ENCODE measurements at places on chromosomes 2 and 18.

GRCh38 chr2:75177427-75177826, 21.9 kb downstream of the TACR1 start:
- DNase-seq, result no peak

DNA sequence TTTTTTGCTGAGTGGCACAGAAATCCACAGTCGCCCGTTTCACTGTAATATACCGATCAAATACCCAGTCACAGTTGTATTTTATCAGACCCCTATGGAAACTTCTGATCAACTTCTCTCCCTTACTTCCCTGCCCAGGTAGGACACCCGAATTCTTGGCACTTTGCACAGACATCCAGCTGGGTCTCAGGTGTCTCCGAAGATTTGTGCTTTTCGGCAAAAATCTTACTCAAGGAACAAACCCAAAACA, 596 bp downstream of the MREG start:
- DNase-seq, result no peak

GRCh38 chr18:45221363-45221762, 393.9 kb upstream of the SLC14A2 start:
- no peak for DNase-seq

DNA sequence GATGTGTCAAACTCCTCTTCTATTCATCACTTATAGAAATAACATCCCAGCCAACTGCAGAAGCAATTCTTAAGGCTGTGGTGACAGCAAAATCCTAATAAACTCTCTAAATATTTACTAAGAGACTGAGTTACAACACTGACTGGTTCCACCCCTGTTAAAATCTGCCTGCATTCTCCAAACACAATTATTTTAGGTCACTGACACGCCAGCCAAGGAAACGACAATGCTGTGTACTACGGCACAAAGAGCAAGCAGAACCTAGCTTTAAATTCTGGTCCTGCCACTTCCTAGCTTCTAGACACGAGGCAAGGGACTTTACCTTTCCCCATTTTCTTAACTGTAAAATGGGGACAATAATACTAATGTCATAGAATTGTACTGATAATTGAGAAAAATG, 4.1 kb downstream of the CYRIA start:
- no peak for DNase-seq

GRCh38 chr18:59383851-59384250, 24.8 kb upstream of the LMAN1 start:
- no peak for DNase-seq

- no peak for DNase-seq
Observed at GRCh38 chr2:60959501-60959900, 58.0 kb upstream of the PEX13 start.

GRCh38 chr2:21249367-21249766, 125.6 kb downstream of the TDRD15 start:
- no peak for DNase-seq

- no peak for DNase-seq
Observed at GRCh38 chr18:45119876-45120275, 439.2 kb downstream of the SETBP1 start.

GRCh38 chr2:236718207-236718992, 148.8 kb downstream of the ACKR3 start:
- DNase-seq, result no peak

DNA sequence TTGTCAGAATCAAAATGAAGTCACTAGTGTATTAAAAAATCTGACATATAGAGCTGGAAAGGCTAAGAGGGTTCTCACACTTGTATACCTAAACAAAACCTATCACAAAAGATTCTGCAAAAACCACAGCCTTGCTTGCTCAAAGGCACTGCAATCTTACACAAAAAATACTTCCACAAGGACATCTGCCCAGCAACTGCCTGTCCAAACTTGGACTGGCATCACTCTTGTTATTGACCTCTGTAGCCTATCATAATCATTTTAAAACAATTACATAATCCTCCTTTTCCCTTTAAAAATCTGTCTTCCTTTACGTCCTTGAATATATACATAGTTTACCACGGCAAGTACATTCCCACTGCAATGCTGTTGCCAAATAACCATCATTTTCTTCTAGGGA, 19.9 kb downstream of the CHMP3 start:
- no peak for DNase-seq

- DNase-seq, result no peak
Observed at GRCh38 chr2:238644095-238645081, 203.5 kb upstream of the TWIST2 start.

DNA sequence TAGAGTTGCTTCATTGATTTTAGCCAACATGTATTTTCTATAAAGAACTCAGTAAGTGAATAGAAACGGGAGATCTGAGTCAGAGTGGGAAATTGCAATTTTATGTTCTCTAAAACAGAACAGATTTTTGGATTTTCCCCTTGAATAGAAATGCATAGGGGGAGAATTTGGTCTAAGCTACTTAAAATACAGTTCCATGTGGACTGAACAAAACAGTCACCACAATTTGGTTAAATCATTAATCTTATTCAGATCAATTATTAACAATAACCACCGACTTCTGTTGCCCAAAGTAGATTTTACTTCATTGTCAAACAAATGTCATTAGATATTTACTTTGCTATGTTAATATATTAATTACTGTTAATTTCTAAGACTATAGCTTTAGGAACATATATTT, 107.7 kb downstream of the SCG2 start:
- no peak for DNase-seq

- no peak for DNase-seq
Observed at GRCh38 chr2:239184968-239185903, 215.6 kb downstream of the HDAC4 start.

DNA sequence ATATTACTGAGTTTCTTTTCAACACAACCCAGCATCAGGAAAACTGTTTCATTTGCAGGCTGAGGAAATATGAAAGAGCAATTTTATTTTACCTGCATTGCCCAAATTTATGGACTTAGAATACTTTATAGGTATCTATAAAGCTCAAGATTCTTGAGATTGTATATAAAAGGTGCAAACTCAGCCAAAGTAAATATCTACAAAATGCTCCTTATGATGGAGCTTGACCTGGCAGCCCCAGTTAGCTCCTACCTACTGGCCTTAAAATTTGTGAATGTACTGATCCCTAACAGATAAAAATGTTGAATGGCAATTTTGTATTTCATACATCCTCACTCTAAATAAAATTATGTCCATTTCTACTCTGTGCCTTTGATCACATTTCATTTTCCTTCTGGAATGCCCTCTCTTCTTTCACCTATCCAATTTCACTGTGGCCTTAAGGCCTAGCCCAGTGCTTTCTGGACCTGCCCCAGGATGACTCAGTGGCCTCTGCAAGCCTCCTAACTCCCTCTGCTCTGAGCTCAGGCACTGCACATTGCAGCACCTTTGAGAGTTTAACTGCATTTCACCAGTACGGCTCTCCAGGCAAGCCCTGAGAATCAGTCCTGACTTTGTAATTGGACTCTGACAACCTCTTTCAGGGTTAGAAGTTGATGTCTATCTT, 125.9 kb downstream of the ANTXR1 start:
- no peak for DNase-seq

- no peak for DNase-seq
Observed at GRCh38 chr18:58788971-58789875, 75.5 kb upstream of the ZNF532 start.

- DNase-seq, result no peak
Observed at GRCh38 chr2:230282936-230283335, 44.1 kb upstream of the SP140L start.

DNA sequence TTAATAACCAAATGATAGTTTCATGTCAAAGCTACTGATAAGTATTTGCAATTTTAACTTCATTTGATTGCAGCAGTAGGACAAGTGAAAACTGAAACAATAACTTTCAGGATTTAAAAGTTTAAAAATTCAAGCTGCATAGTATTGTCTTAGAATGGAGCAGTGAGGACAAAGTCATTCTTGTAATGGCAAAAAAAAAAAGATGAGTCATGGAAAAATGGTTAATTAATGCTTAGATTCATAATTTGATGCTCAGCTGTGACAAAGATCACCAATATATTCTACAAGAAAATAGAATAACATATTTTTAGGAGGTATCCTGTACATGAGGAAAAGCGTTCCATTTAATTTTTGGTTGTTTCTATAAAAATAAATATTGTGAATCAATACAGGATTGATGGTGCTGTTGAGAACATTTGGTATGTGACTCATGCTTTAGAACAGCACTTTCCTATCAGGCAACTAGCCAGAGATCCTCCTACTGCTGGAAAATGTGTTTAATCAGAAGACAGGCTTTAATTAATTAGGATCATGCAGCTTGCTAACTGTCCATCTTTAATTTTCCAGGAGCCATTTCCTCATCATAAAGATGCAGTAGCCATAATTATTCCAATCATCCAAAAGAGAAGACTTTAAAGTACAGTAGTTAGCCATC, 239.0 kb upstream of the MMADHC start:
- no peak for DNase-seq

DNA sequence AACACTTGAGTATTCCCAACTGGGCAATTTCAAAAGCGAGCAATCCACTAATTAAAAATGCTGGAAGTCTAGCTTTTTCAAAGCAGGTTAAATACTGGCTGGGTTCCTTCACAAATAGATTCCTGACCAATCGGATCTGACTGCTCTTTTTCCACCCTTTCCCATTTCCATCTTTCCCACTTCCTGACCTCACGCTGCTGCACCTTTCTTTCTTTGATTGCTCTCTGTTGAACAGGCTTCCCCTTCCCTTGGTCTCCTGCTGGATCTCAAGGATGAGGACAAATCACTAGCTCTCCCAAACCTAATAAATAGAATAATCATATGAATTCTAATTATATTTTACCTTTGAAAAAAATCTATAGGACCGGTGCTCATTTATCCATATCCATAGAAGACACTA, 121.2 kb downstream of the TCF4 start:
- no peak for DNase-seq

- no peak for DNase-seq
Observed at GRCh38 chr2:185921048-185921756, 182.6 kb downstream of the FSIP2 start.

- DNase-seq, result peak; percentile 33
Observed at GRCh38 chr2:174682578-174683391, 81.5 kb downstream of the CHRNA1 start.

DNA sequence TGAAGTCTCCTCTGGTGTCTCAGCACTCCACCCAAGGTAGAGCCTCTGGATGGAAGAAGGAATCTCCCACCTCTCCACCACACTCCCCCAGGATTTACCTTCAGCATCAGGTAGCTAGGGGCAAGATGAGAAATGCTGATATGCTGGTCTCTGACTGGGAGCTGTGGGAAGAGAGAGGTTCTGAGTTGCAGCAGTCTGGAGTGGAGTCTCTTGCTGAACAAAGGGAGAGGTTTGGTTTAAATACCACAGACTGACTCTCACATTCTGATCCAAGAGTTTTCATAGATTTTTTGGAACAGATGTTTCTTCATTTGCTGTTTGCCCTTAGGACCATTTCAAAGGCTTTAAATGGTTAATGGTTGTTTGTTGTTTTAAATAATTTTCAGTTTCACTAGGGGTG, 1.1 kb upstream of the CFLAR start:
- no peak for DNase-seq

GRCh38 chr2:48233005-48233404, 296.9 kb upstream of the STON1 start:
- no peak for DNase-seq

DNA sequence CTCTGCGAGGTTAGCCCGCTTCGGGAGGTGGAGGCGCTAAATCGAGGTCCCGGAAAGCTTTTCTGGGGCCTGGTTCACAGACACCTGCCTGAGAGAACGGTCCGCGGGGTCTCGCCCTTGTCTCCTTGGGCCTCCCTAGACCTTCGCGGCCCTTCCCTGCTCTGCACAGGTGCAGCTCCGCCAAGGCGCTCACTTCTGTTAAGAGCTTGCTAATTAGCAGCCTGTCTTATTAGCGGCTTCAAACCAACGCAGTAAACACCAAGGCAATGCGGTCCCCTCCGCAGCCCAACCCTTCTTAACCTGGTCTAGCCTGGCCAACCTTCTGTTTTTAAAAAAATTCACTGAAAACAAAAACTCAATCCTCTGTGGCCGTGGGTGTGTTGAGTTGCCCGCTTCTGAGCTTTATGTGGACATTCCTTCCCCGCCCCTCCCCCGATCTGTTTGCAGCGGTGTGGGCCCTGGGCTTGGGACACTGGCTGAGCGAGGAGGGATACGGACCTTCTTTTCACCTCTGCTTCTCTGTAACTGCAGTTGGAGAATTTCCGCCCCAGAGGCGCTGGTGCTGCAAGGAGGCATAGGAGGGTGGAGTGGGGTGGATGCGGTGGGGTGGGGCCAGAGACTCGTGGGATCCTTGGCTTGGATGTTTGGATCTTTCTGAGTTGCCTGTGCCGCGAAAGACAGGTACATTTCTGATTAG, 3.4 kb upstream of the HOXD4 start:
- no peak for DNase-seq

- no peak for DNase-seq
Observed at GRCh38 chr18:31746396-31746795, 14.3 kb downstream of the SLC25A52 start.

DNA sequence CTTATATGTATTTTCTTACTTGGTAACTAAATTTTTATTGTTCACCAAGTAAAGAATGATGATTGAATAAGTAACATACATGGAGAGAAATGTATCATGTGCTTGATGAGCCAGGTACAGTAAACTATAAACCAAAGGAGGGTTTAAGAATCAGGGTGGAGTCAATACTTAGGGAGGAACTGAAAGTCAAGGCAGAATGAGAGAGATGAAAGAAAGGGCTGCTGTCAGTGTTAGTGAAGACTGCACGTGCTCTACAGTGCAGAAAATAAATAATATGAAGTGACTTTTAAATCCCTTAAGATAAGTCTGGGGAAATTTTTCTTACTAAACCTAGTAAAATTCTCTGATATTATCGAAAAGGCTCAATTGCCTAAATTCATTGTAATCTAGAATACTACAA, 986.0 kb downstream of the DSC3 start:
- no peak for DNase-seq

- DNase-seq, result no peak
Observed at GRCh38 chr2:8036366-8036765, 645.5 kb upstream of the ID2 start.

GRCh38 chr18:78126106-78126505, 853.5 kb upstream of the SALL3 start:
- no peak for DNase-seq

DNA sequence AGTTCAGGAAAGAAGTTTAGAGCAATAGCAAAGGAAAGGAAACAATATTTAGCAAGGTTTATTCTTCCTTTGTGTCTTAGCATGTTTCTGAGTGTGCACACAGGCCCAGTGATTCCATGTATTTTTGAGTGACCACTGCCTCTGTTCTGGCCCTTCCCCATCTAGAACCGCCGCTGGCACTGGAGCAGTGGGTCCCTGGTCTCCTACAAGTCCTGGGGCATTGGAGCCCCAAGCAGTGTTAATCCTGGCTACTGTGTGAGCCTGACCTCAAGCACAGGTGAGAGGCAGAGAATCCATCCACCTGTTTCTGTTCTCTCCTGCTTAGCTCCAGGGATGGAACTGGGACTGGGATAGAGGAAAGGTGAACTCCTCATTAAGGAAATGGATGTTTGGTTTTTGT, 2.4 kb downstream of the REG1A start:
- DNase-seq, result no peak

- DNase-seq, result no peak
Observed at GRCh38 chr2:74091391-74091790, 56.3 kb downstream of the BOLA3 start.

DNA sequence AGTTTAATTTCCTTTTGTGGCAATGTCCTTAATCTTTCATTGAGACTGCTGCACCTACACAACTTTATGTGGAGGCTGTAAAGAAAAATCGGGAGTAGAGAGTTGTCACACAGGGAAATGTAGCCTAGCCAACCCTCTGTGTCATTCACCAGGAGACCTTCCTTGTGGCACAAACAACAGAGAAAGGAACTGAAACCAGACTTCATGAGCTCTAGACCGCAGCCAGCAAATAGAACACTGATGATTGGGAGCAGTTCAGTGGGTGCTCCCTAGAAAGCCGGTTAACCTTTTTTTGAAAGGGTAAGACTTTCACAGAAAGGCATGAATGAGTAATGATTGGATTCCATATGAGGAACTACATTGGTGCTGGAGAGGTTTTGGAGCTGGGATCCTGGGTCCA, 1752.4 kb upstream of the CELF4 start:
- DNase-seq, result no peak

Measured in stimulated activated CD8-positive, alpha-beta memory T cell treated with anti-CD3 and anti-CD28 coated beads, Interleukin-15, amount 100 ng/mL, for 24 hours (primary cell).